ENCODE measurements at places on chromosomes 3 and 15.

DNA sequence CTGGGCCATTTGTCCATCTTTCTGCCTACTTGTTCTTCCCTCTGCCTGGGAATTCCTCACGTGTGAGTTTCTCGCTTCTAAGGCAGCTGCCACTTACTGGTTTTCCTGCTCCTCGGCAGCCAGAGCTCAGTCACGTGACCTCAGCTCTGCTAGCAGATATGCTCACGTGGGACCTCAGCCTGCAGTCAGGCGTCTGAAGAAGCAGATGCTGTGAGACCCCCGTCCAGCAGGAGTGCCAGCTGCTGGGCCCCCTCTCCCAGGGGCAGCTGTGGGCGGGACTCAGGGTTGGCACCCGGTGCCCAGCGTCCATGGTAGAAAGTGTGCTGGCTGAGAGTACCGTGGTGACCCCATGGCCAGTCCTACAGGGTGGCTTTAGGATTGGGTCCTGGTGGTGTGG lies 161.3 kb upstream of the TLE3 start:
- DNase-seq: peak; percentile 30

GRCh38 chr3:151604891-151605290 lies 128.8 kb upstream of the AADACL2 start:
- DNase-seq: no peak

DNA sequence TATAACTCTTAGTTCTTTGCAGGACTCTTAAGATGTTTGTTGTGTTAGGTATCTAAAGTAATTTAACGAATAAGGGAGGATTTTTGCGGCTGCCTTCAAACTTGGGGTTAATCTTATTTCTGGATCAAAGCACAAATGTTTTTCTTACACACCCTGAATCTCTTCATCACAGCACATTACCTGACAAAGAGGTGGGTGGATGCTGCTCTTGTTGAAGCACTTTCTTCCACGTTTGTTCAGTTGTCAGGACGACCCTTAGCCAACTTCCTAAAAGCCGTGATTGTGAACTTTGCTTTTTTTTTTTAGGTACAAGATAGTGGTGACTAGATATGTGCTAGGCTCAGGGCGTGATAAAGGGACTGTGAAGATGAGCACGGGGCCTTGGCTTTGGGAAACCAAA lies 36.0 kb downstream of the YEATS2 start:
- no peak for DNase-seq

DNA sequence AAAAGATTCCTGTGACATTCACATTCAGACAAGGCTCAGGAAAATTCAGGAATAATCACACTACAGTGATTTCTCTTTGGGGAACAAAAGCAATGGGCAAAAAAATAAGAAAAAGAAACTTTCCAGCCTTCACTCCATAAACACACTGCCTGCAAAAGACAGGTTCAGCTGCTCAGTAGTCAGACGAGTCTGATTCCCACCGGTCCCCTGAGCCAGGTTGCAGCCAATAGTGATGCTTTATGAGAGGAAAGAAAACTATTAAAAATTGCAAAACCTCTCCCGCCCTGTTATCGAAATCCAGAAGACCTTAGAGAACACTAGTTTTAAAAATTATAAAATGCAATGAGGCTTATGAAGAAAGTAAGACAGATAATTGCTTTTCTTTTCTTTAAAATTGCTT lies 8.5 kb downstream of the PLCH1 start:
- DNase-seq: no peak

GRCh38 chr3:85586018-85586417 lies 627.2 kb downstream of the CADM2 start:
- DNase-seq: no peak

DNA sequence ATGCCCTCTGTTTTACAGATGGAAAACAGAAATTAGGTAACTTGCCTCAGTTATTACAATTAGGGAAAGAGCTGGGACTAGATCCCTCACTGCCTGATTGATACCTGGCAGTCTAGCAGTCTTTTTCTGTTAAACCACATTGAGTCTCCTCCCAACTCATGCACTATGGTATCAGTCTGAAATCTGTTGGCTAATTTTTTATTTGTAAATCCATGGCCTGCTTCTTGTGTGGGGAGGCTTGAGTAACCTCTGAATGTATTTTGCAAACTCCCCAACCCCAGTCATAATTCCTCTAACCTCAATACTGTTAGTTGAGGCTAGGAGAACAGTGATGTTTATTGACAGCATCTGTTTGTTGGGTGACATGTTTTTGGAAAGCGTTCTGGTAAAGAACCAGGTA lies 35.9 kb downstream of the TMOD3 start:
- DNase-seq: no peak

DNA sequence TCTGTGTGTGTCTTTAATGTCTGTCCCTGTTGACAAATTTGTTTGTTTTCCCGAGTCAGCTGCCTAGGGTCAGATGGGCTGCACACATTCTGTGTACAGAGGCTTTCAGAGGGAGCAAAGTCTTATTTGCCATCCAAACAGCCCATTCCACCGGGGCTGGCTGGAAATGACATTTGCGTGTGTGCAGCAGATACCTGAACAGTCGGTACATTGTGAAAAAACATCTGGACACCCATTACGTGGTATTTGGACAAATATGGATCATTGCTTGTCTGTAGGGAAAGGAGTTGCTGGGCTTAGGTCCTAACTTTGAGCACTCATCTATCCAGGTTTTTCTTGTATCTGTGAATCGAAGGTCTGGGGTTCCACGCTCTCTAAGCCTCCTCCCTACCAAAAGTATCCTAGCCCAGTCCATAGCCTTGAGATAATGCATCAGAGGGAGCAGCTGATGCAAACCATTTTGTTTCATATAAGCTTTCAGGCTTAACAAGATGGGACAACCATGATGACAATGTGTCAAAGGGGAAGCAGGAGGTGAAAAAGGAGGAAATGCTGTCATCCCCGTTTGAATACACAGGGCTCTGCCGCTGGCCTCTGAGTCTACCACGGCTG lies 22.2 kb upstream of the CMTM8 start:
- no peak for DNase-seq

GRCh38 chr3:126913524-126913923 lies 69.4 kb upstream of the PLXNA1 start:
- no peak for DNase-seq

GRCh38 chr3:12965999-12966846 lies 107.0 kb downstream of the IQSEC1 start:
- no peak for DNase-seq

GRCh38 chr3:549636-550035 lies 353.1 kb downstream of the CHL1 start:
- DNase-seq: no peak

DNA sequence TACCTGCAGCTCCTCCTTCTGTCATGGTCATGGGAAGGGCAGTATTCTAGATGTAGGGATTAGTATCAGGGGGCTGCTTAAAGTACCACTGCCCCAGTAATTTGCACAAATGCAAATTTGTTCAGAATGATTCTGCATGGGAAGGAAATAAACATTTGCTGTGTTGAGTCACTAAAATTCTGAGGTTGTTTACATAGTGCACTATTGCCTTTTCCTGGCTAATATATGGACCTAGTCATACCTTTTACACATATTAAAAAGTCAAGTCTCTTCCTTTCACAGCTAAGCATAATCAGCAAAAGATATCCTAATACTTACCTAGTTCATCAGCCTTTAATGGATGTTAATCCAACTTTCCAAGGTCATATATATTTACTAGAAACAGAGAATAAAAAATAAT lies 746.4 kb upstream of the NR2F2 start:
- DNase-seq: no peak

- DNase-seq: peak; percentile 55
Measured at GRCh38 chr15:92899948-92900730, at the start of gene CHD2. TSS of gene CHD2 (plus strand) at chr15:92900324. CDS start at chr15:92901238, 914 bp downstream.
